ENCODE measurements at places on chromosomes 16 and 17.

GRCh38 chr16:70460737-70461261 lies 6.4 kb downstream of the FCSK start:
- DNase-seq, result peak; percentile 65

- peak; percentile 50 for DNase-seq
These were observed 804 bp downstream of the BORCS6 start for GRCh38 chr17:8189041-8189710.

DNA sequence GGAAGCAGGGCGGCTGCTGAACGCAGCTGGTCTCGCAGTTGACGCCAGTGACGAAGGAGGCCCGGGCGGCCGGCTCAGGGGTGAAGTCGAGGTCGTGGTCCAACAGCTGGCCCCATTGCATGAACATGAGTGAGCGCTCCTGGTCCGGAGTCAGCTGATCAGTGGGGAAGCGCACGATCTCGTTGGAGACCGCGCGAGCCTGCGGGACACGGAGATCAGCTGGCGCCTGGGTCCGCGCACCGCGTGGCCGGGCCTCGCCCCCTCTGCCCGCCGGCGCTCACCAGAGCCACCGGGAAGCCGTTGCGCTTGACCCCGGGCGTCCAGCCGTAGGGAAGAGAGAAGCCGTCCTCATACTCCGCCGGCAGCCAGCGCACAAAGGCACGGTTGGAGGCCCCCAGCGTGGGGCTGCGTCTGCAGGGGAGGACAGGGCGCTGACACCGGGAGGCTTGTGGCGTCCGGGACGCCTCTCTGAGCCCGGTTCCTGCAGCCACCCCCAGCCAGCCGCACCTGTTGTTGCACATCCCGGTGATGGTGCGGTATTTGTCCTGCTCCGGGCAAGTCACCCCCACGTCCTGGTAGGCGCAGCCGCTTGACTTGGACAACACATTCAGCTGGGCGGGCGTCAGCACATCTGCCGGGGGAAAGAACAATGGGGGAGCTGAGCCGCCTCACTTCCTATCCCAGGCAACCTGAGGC lies 1.6 kb downstream of the MPO start:
- peak; percentile 28 for DNase-seq

- peak; percentile 23 for DNase-seq
These were observed 51.3 kb upstream of the FBXO47 start for GRCh38 chr17:39018267-39019134.

DNA sequence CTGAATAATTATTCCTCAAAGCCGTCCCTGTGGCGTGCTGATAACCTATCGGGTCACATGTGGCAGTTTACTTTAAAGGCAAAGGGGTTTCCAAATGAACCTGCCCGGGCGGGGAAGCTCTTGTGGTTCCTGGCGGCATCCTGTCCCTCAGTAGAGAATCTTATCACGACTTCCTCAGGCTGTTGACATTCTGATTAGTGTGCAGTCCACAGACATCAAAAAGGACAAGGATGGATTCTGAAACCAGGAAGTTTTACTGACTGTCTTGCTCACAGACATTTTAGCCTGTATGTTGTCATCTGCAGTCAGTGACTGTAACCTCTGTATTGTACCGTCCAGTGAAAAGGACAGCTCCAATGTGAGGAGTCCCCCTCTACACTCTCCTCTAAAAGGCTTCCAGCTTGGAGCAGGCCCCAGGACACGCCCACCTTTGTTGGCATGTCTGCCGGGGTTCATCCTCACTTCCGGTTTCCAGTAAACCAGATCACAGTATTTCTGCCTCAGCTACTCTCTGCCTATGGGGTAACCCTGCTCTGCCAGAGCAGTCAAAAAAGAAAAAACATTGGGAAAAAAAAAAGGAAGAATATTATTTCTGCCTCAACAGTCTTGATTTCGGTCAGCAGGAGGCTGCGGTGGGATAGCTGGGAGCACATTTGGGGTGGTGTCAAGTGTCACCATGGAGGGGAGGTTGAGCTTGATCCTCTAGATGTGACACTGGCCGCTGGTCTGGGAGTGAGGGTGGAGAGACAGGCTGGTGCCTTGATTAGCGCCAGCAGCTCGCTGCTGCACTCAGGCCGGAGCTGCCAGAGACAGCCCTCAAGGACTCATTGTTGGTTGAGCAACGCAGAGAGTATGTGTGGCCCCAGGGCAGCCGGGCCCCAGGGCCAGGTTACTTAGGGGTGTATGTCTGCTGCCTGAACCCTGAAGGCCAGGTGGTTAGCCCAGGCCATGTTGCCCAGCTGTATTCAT lies 89.0 kb upstream of the DNAH17 start:
- peak; percentile 84 for DNase-seq

GRCh38 chr17:16915752-16916556 lies 56.0 kb downstream of the TNFRSF13B start:
- peak; percentile 65 for DNase-seq

DNA sequence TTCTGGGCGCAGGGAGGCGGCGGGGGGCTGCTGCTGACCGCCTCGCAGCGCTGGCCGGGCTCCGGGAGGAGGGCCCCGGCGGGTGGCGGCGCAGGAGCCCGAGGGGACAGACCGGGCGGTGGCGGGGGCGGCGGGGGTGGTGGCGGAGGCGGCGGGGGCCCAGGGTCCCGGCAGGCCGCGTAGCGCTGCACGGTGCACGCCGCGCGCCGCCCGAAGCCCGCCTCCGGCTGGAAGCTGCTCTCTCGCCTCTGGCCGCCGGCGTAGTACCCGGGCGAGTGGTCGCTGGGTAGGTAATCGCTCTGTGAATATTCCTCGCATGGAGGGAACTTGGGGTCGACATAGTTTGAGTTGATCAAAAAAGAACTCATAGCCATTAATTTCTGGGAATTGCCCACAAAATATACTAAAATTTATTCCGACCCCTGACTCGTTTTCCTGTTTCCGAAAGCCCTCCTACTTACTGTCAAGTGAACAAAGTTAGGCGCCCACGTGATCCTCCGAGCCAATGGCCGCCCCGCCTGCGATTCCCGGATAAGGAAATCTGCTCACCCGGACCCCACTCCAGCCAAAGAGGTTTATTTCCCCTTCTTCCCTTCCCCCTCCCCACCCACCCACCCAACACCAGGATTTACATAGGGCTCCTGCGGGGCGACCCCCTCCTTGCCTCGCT lies at the start of gene HOXB4:
HOXB4 (minus strand) TSS at position 405 of the 670 bp plus-strand sequence; CDS start at position 374, 31 bp downstream.
- DNase-seq, result peak; percentile 89
